Liver (tissue), 10 donors: ENCODE measurements at places on chromosomes 2 and 18. TPM values are rescaled to one million over a fixed set of nuclear protein-coding genes. Genes with fewer than 3 reads are reported as not detected.

DNA sequence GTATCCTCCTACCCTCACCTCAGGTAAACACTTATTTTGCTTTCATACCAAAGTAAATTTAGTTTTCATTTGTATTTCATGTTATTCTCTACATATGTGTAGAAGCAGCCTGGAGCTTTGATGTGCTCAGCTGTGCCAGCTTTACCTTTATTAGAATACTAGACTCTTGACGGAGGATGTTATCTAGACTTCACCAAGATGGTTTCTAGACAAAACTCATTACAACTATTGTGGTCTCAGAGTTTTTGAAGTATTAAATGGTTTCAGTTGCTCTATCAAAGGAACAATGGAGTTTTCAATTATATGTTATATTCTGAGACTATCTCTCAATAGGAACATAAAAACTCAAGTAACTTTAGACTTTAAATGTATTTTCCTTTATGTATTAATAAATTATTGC, 5.0 kb upstream of the IL18RAP start:
- DNase-seq = no peak

- no peak for DNase-seq
Observed at GRCh38 chr2:46909771-46910419, 5.7 kb downstream of the MCFD2 start.

PRKAG3 gene
- total RNA-seq = not detected

MBOAT2 gene
- 5.0 TPM for total RNA-seq

DNA sequence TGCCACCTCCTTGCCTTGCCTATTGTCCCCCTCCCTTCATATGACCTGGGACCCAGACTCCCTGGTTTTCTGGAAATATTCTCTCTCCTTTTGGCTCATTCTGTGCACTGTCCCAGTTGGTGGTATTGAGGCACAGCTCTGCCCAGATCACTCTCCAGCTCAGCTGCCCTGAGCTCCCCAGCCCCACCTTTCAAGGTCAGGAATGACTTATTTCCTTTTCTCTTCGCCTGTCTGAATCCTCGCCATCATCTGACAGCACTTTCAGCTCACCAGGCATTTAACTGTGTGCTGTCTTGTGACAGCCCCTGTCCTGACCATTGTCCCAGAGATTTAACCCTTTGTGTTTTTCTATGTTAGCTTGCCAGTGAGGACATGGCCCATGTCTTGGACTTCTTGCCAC, 133.0 kb downstream of the MSH2 start:
- DNase-seq = no peak

LRRC30 gene
- not detected for total RNA-seq
